ENCODE measurements at places on chromosomes 4 and X.

- DNase-seq, result no peak
These were observed 60.0 kb downstream of the AMMECR1 start for GRCh38 chrX:110257889-110258288.

DNA sequence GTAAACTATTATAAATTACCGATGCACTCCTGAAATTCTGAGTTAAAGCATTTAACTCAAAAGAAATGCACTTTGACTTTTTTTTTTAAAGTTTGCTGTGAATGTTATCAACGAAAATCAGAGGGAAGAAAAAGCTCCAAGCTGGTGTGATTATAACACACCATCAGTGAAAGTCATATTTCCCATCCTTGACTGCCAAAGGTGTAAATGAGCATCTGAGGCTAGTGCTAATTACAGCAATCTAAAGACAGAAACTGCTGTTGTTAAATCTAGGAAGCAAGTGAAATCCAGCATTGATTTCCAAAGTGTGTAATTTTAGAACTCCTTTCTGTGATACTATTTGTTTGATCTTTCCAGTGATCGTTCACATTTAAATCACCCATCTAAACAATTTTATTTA, 1538.8 kb downstream of the TECRL start:
- no peak for DNase-seq

DNA sequence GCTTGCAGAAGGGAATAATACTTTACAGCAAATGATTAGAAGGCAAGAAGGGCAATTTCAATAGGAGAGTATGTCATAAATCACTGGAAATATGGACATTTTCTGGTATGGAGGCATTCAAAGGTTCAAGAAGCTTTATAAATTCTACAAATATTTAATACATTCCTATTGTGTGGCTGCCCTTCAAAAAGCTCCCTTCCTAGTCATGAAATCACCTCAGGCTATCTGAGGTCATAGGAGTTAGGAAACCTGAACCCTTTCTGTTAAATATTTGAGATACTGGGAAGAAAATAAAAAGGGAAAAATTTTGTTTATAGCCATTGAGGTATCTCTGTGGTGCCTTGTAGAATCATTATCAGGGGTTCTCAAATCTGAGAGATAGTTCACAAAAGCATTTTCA, 316.8 kb upstream of the EMCN start:
- no peak for DNase-seq

- DNase-seq, result no peak
These were observed 129.7 kb downstream of the RAPGEF2 start for GRCh38 chr4:159232465-159233106.

DNA sequence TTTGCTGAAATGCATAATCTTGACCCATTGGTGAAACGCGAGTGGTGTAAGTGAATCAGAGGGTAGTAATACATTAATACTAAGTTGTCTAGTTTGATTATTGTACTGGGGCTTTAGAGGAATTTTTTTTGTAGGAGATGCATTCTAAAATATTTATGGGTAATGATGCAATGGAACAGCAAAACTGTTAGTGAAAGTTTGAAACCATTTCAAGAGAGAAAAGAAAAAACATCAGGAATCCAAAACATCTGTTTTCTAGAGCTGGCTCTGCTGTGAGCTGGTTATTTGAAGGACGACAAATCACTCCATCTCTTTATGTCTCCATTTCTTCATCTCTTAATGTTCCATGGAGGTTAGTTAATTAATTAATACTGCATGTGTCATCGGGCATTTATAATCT, 351.9 kb upstream of the FAT1 start:
- no peak for DNase-seq
